ENCODE measurements at places on chromosomes 1 and 21.
A peak's percentile ranks its signal among the peaks of the same experiment; 100 is the strongest.

DNA sequence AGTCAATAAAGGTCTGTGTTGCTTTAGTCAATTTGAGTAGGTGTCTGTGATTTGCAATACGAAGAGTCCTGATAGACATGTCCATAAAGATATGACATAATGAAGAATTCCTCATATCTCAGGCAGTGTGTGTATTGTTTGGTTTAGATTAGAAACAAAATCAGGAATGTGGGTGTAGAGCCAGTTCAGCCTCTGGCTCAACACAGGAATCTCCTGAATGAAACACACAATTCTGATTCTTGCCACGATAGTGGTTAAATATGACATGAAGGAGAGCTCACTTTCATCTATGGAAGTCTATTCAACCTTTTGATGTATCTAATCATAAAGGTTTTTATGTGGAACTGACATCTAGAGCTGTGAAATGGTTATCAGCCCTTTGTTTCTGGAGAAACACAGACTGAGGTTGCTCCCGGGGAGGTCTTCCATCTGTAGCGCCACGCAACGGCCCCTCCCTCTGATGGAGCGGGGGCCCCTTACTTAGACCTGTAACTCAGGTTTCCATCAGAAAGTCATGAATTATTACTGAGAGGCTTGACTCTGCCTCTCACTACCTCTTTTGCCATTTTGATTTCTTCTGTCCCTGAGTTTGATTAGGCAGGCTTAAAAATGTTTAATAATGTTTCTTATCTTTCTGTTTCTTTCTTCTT, 19.5 kb downstream of the TSPAN2 start:
- DNase-seq = no peak

GRCh38 chr1:207823880-207824566, 72.2 kb downstream of the CD46 start:
- DNase-seq = peak; percentile 88

DNA sequence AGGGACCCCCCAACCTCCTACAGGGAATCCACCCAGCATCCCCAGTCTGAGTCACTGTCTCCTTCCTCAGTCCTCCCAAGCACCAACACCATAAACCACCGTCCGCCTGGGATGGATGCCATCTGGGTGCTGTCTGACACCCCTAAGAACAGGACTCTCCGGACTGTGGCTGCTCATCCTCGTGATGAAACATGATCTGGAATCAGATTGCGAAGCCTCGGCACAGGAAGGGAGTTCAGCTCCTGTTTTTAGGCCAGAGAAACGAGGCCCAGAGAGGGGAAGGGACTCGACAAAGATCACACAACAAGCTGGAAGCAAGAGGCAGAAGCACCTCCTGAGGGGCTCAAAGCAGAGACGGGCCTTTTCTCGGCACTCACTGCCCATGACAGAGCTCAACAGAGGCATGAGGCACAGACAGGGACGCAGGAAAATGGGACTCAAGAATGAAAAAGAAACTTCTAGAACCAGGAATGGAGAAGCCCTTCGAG, 8.4 kb downstream of the KCNN3 start:
- no peak for DNase-seq

GRCh38 chr1:23452011-23452411, 27.5 kb upstream of the TCEA3 start:
- DNase-seq = no peak

- no peak for DNase-seq
Measured at GRCh38 chr1:233356705-233356987, 29.1 kb downstream of the MAP3K21 start.

DNA sequence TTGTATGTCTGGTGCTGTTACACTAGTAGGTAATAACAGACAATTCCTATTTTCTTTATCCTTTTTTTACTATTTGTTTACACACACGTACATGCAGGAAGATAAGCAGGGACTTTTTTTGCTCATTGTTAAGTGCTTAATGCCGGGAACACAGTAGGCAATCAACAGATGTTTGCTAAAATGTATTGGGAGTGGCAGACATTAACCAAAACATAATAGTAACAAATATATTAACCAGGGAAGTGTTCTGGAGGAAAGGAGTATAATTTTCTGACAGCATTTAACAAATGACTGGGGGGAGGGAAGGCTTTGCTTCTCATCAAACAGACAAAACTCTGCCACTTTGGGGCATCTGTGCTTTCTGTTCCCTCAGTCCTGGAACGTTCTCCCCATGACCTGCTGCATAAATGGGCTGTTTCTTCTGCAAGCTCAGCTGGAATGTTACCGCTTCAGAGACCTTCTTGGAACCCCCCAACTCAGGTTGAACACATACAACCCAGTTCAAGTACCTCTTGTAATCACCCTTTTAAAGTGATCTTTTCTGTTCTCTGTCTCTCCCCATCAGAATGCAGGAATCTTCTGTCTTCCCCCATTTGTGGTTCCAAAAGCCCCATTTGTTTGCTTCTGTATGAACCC, 2.1 kb downstream of the CR1L start:
- no peak for DNase-seq

DNA sequence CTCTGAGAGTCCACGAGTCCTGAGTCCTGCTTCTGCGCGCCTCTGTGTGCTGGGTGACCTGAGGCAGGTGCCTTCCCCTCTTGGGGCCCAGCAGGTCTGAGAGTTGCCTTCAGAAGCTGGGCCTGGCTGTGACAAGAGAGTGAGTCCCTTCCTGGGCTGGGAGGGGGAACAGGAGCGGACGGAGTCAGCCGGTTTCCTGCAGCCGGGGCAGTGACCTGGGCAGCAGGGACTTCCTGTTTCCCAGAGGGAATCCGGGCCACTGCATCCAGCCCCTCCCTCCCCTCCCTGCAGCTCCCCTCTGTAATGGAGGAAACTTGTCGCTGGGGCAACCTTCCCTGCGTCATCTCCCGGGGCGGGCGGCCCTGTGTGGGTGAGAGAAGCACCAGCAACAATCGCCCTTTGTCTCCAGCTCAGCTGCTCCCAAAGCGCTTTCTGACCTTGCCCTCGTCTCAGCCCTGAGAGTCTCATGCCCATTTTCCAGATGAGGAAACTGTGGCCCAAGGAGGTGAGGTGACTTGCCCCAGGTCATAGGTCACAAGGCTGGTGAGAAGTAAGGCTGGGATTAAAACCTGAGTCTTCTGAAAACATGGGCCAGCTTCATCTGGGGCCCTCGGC, 61.1 kb downstream of the SDC3 start:
- no peak for DNase-seq

DNA sequence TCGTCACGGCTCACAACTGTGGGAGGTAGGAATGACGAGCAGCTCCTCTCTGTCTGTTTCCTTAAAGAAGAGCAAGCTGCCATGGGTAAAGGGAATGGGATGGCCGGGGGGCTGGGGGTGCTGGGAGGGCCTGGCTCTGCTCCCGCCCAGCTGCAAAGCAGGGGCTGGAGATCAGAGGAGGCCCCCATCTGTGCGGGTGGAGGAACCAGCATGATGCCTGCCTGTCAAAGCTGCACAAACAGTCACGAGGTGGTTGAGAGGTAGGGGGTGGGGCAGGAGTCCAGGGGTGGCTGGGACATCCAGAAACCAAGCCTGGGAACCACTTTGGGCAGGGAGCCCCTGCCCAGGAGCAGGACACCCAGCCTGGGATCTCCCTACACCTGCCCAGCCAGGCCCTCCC, 12.6 kb downstream of the SLC41A1 start:
- no peak for DNase-seq

GRCh38 chr1:177130451-177130945, 34.0 kb downstream of the ASTN1 start:
- no peak for DNase-seq

- no peak for DNase-seq
Measured at GRCh38 chr1:52917156-52917555, 4.4 kb downstream of the ECHDC2 start.

- DNase-seq = no peak
Measured at GRCh38 chr1:169528215-169529067, 42.7 kb upstream of the SLC19A2 start.

DNA sequence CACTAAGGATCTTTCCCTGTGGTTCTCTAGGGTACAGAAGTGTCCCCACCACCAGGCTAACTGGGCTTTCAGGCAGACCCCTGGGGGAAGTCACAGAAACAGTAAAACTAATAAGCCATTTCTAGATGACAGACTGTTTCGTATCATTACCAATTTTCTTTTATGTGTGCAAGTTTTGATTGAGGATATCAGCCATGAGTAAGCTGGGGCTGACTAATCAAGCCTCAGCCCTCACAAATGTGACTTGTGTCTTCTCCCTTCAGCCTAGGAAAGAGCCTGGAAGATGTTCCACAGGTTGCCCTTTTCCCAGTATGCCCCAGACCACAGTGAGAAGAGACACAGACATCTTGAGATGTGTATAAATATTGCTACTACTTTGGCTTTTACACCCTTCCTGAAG, 10.5 kb downstream of the PTGFRN start:
- DNase-seq = no peak

GRCh38 chr1:230855886-230856285, 12.4 kb downstream of the C1orf198 start:
- no peak for DNase-seq

GRCh38 chr1:167650269-167651160, 20.5 kb downstream of the RCSD1 start:
- DNase-seq = no peak

GRCh38 chr1:205510308-205510950, 6.0 kb downstream of the CDK18 start:
- no peak for DNase-seq

All from stimulated activated CD4-positive, alpha-beta T cell treated with anti-CD3 and anti-CD28 coated beads, Interleukin-1b, Interleukin-23, amount 100 ng/mL, for 48 hours (primary cell).